Lung (tissue), 17 donors: ENCODE measurements at places on chromosomes 16 and 17. TPM values are rescaled to one million over a fixed set of nuclear protein-coding genes. Genes with fewer than 3 reads are reported as not detected.

DNA sequence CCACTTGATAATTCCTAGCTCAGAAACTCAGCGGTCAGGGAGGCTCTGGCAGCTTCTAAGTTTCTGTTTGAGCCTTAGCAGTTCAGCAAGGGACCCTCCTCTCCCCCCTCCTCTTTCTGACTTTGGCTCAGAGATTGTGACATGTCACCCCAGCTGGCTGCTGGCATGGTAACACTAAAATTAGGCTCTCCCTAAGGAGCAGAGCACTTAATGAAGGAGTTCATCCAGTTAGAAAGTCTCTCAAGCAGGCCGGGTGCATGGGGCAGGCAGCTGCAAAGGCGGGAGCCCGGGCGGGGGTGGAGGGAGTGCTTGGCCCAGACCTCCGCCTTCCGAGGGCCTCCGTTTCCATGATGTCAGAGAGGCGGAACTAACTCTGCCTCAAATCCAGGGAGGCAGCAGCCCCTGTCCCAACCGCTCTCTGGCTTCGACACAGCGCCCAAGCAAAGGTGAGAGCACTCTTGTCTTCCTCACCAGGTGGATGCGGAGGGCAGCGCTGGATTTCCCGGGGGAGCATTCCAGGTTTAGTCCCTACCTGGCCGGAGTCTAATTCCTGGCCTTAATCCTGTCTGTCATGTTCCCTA is 128.0 kb upstream of the PLCG2 start:
- H3K4me1 ChIP-seq = peaks cover 46% of the 10 kb centered on the region
- no peaks in the 10 kb centered on the region for H3K36me3 ChIP-seq
- DNase-seq = peak; percentile 96
- H3K27ac ChIP-seq = peak overlapping the region; percentile 27
- H3K27me3 ChIP-seq = no peaks in the 10 kb centered on the region

DNA sequence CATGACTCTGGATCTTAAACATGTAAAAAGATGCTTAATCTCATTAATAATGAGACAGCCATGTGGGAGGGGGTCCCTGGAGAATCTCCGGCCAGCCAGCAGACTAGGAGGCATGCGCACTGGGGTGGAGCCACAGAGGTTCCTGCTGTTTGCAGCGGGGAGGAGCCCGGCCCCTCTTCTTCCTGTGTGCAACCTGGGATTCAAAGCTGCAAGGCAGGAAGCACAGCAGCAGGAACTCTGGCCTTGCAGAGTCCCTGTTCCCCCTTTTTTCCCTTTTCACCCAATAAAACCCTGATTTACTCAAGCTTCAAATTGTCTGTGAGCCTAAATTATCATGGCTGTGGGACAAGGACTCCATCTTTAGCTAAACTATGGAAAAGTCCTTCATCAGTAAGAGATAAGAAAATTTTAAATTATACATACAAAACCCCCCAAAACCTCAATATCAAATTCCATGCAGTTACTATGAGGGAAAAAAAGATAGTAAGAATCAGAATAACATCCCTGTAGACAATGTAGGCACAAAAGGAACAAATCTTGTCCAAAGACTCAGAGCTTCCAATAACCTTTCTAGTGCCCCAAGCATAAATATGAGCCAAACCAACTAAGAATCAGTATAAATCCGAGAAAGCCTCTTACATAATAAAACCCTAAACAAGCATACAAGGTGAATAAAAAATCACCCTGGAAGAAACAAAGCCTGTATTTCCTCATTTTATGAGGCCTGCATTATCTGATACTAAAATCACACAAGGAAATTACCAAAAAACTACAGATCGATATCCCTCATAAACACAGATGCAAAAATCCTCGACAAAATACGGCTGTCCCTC is 12.1 kb downstream of the CFDP1 start:
- no peak overlapping the region for H3K27ac ChIP-seq
- peak; percentile 62 for DNase-seq
- H3K27me3 ChIP-seq = no peaks in the 10 kb centered on the region
- H3K36me3 ChIP-seq = peaks cover 1% of the 10 kb centered on the region
- H3K4me1 ChIP-seq = peaks cover 7% of the 10 kb centered on the region

GRCh38 chr16:84780063-84780462 is 39.7 kb upstream of the CRISPLD2 start:
- H3K27ac ChIP-seq = no peak overlapping the region
- H3K27me3 ChIP-seq = no peaks in the 10 kb centered on the region
- H3K36me3 ChIP-seq = peaks cover 25% of the 10 kb centered on the region
- no peak for DNase-seq

- H3K27me3 ChIP-seq = no peaks in the 10 kb centered on the region
- H3K36me3 ChIP-seq = no peaks in the 10 kb centered on the region
- H3K27ac ChIP-seq = no peak overlapping the region
- no peaks in the 10 kb centered on the region for H3K4me1 ChIP-seq
- no peak for DNase-seq
These were observed 4.1 kb downstream of the KRT31 start for GRCh38 chr17:41393294-41393693.

DNA sequence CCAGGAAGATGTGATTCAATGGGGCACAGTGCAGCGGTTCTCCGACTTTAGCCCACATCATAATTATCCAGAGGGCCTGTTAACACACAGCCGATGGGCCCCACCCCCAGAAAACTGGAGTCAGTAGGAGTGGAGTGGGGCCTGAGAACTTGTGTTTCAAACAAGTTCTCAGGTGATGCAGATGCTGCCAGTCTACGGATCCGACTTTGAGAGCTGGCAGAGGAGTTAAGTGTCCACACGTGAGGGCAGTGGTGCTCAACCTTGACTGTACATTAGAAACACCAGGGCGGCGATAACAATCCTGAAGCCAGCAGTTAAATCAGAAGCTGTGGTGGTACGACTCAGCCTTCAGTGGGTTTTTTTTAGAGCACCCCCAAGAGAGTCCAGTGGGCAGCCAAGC is 75.0 kb downstream of the GPRC5B start:
- H3K27me3 ChIP-seq = no peaks in the 10 kb centered on the region
- H3K36me3 ChIP-seq = no peaks in the 10 kb centered on the region
- peaks cover 4% of the 10 kb centered on the region for H3K4me1 ChIP-seq

- no peak overlapping the region for H3K27ac ChIP-seq
- H3K4me1 ChIP-seq = no peaks in the 10 kb centered on the region
- H3K27me3 ChIP-seq = no peaks in the 10 kb centered on the region
- no peak for DNase-seq
- H3K4me3 ChIP-seq = no peak overlapping the region
- H3K36me3 ChIP-seq = no peaks in the 10 kb centered on the region
These were observed 29.6 kb upstream of the ASGR2 start for GRCh38 chr17:7144213-7144612.

GRCh38 chr16:74455213-74455612 is 33.9 kb upstream of the CLEC18B start:
- H3K4me1 ChIP-seq = no peaks in the 10 kb centered on the region
- no peak for DNase-seq

GRCh38 chr16:64969221-64969620 is 152.6 kb downstream of the CDH11 start:
- peaks cover 44% of the 10 kb centered on the region for H3K36me3 ChIP-seq
- no peak overlapping the region for H3K27ac ChIP-seq
- H3K4me3 ChIP-seq = no peak overlapping the region
- no peaks in the 10 kb centered on the region for H3K27me3 ChIP-seq
- no peak for DNase-seq

DNA sequence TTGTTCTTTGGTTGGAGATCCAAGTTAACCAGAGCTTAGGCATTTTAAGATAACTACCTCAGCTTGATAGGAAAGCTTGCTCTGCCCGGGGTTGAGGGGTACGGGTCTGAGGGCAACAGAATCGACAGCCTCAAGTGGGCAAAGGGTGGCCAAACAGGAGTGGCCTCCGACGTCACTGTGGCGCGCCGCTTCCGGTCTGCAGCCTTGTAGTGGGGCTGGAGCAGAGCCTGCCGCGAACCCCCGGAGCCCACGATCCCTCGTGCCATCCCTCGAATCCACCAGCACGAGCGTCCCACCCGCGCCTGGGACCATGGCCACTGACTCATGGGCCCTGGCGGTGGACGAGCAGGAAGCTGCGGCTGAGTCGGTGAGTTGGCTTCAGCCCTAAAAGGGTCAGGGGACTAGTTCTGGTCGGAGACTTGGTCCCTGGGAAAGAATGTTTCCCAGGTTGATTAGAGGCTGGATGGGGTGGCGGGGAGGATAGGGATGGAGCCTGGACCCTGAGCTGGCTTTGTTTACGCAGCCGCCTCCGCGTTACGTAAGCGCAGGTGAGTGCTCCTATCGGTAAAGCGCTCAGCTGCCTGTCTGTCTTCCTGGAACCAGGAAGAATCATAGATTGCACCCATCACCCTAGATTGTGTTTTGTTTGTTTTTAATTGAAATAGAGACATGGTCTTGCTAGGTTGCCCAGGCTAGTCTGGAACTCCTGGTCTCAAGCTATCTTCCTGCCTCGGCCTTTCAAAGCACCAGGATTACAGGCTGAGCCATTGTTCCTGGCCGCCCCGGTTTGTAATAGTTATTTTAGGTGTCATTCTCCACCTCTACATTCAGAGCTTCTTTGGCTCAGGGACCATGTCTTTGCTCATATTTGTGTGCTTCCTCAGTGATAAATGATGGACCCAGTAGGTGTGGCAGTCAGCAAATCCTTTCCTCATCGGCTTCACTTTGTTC is at the start of gene DDX19B:
TSS of gene DDX19B (plus strand) at position 199 of the 951 bp plus-strand sequence. CDS start at position 311, 112 bp downstream.
- H3K4me3 ChIP-seq = peak within 1 kb of the TSS; percentile 86
- no peaks in the 10 kb centered on the region for H3K36me3 ChIP-seq
- peak; percentile 89 for DNase-seq
- H3K27me3 ChIP-seq = no peaks in the 10 kb centered on the region

DNA sequence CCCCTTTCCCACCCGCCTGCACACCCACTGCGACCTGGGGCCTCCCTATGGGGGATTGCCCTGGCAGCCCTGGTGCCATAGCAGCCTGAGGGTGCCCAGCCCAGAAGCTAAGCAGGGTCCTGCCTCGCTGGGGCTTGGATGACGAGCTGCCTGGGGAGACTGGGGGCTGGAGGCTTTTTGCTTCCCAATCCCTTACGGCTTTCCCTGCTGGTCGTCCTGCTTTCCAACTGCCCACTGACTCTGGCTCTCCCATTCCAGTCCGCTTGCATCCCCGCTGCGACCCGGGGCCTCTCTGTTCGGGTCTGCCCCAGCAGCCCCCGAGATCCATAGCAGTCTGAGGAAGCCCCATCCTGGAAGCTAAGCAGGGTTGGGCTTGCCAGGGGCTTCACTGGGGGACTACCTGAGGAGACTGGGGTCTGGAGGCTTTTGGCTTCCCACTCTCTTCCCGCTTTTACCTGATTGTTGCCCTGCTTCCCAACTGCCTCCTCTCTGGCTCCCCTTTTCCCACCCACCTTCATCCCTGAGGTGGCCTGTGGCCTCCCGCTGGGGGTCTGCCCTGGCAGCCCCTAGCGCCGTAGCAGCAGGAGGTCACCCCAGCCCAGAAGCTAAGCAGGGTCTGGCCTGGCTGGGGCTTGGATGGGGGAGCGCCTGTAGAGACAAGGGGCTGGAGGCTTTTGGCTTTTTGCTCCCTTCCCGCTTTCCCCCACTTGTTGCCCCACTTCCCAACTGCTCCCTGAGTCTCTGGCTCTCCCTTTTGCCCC is 2292.8 kb downstream of the TP53TG3F start:
- no peaks in the 10 kb centered on the region for H3K27me3 ChIP-seq
- H3K4me3 ChIP-seq = no peak overlapping the region
- no peaks in the 10 kb centered on the region for H3K36me3 ChIP-seq
- no peaks in the 10 kb centered on the region for H3K4me1 ChIP-seq
- DNase-seq = no peak

GRCh38 chr16:89187032-89187769 is 13.1 kb downstream of the SLC22A31 start:
- no peaks in the 10 kb centered on the region for H3K4me1 ChIP-seq
- no peak overlapping the region for H3K27ac ChIP-seq
- H3K36me3 ChIP-seq = no peaks in the 10 kb centered on the region
- H3K27me3 ChIP-seq = no peaks in the 10 kb centered on the region

DNA sequence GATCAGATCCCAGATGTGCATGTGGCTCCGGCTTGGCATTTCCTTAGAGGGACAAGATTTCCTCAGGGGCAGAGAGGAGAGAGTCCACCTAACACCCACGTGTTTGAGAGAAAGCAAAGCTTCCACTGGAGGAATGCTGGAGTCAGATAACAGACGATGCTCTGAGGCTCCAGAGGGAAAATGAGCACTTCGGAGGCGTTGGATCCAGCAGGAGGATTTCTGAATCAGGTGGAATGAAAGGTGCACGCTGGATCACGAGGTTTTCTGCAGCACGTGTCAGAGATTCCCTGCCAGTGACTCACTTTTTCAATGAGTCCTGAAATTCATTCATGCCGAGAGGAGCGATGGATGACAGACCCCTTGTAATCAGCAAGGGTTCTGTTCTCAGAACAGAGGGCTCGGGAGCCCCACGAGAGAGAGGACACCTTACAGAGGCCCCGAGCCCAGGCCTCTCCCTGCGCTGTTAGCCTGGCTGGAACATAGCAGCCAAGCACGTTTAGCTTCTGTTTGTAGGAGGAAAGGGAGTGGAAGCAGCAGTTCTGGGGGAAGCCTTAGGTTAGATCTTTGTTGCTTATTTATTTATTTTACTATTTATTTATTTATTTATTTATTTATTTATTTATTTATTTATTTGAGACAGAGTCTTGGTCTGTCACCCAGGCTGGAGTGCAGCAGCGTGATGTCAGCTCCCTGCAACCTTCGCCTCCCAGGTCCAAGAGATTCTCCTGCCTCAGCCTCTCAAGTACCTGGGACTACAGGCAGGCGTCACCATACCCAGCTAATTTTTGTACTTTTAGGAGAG is 49.3 kb upstream of the JPH3 start:
- peaks cover 26% of the 10 kb centered on the region for H3K4me1 ChIP-seq
- no peak overlapping the region for H3K4me3 ChIP-seq
- H3K27ac ChIP-seq = no peak overlapping the region
- H3K27me3 ChIP-seq = no peaks in the 10 kb centered on the region

- H3K27me3 ChIP-seq = no peaks in the 10 kb centered on the region
- no peak overlapping the region for H3K4me3 ChIP-seq
- H3K4me1 ChIP-seq = no peaks in the 10 kb centered on the region
- peaks cover 9% of the 10 kb centered on the region for H3K36me3 ChIP-seq
- no peak for DNase-seq
These were observed 16.2 kb downstream of the MLYCD start for GRCh38 chr16:83915081-83915480.

DNA sequence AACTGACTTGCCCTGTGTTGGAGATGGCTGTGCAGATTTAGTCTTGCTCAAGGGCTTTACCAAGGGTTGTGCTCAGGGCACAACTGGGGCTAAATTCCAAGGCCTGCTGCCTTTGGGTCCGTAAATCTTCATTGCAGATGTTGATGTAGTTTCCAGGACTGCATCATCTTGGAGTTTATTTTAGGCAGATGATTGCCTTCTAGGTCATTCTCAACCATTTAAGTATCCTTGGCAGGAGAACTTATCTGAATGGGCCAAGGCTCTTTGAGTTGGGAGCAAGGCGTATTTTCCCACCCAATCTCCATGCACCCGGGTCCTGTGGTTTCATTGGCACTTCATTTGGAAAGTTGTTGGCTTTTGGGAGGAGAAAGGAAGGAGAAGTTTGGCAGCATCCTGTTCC is 200.3 kb downstream of the MSI2 start:
- no peak overlapping the region for H3K27ac ChIP-seq
- no peaks in the 10 kb centered on the region for H3K27me3 ChIP-seq
- no peaks in the 10 kb centered on the region for H3K36me3 ChIP-seq
- DNase-seq = peak; percentile 96
- H3K4me1 ChIP-seq = peaks cover 4% of the 10 kb centered on the region
- no peak overlapping the region for H3K4me3 ChIP-seq

Gene SNAI3
- total RNA-seq = 2.6 TPM

Gene PRR35
- not detected for total RNA-seq

Gene CES5A
- not detected for total RNA-seq

Gene CD2BP2
- total RNA-seq = 37.5 TPM

Gene SEZ6L2
- total RNA-seq = 6.4 TPM

Gene CD300H
- 3.4 TPM for total RNA-seq

Gene UMOD
- total RNA-seq = not detected

Gene HOXB9
- total RNA-seq = 0.18 TPM

Gene KRTAP16-1
- not detected for total RNA-seq
